Stimulated activated CD8-positive, alpha-beta memory T cell treated with anti-CD3 and anti-CD28 coated beads, Interleukin-4, amount 100 ng/mL, for 4 hours (primary cell): ENCODE measurements at places on chromosomes 12 and 14.

DNA sequence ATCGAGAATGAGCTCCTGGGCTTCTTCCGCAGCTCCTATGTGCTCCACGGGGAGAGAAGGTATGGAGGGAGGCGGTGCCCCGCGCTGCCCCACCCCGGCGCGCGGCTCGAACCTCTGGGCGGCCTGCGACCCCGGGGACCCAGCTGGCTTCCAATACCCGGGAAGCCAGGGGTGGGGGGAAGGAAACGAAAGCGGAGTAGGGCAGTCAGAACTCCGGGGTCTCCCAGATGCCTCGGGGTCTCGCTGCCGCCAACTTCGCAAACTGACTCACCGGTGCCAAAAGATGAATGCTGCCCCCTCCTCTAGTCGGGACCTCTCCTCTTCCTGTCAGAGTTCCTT lies 1.3 kb downstream of the TRHDE start:
- no peak for DNase-seq

GRCh38 chr14:88181072-88181471 lies 142.0 kb downstream of the KCNK10 start:
- no peak for DNase-seq

GRCh38 chr14:61266436-61266835 lies 14.7 kb downstream of the TMEM30B start:
- DNase-seq: no peak

- no peak for DNase-seq
These were observed 60.3 kb downstream of the MED13L start for GRCh38 chr12:116217045-116217735.

DNA sequence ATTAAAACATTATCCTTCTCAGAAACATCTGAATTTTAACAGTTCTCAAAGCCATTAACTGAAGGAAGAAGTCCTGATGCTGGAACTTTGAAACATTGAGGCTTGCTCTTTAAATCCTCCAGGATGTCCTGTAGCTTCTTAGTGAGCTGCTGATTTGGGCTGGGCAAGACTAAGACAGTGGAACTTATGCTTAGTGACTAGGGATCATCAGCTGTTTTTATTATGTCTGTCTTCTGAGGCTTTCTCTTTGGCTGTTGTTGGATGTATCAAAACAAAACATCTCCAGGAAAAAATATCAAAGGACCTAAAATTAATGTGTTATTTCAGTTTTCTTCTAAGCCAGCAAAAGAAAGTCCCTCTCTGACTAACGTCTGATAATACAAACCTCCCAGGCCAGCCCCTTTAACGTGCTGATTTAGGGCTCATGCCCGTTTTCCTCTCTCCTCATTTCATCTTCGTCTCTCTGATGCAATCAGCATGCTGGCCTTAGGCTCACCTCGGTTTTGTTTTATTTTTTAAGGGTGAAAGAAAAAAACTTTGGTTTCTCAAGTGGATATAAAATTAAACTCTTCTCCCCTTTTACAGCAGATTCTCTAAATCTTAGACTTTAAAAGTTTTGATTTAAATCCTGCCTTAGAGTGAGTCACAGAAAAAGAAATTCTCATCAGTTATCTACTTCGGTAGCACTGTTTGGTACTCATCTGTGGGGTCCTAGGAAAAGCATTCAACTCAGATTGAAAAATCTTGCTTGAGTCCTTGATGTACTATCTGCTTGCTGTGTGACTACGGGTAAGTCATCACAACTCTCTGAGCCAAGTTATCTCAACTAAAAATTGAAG lies 106.2 kb upstream of the CCDC91 start:
- no peak for DNase-seq

DNA sequence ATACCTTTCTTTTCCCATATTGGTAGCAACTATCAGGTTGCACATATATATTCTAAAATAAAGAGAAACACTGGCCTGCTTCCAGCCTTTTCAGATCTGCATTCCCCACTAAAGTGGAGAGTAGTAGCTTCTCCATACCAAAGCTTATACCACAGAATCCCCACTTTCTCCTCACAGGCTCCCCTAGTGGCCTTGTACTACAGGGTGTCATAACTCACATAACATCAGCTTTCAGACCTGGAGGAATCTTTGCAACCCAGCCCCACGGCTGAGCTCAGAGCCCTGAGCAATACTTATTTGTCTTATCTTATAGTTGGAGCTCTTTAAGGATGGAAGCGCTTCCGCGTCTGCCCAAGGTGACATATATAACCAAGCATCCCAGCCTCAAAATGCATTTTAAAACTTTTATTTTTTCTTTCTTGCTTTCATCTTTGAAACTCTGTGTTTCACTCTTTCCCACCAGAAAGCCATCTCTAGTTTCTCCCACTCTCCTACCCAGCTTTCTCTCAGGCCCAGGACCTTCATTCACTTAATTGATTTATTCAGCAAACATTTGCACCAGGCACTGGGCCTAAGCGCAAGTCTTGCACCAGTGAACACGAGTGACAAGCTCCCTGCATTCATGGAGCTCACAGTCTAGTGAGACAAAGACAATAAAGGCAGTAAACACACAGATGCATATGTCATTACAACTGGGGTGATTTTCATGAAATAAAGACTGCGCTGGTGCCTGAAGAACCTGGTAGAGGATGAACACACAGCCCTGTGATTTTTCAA lies 254.7 kb downstream of the IPO8 start:
- DNase-seq: no peak

GRCh38 chr14:32331206-32331605 lies 2.1 kb downstream of the AKAP6 start:
- no peak for DNase-seq

GRCh38 chr12:58424735-58425392 lies 483.5 kb downstream of the ATP23 start:
- no peak for DNase-seq

DNA sequence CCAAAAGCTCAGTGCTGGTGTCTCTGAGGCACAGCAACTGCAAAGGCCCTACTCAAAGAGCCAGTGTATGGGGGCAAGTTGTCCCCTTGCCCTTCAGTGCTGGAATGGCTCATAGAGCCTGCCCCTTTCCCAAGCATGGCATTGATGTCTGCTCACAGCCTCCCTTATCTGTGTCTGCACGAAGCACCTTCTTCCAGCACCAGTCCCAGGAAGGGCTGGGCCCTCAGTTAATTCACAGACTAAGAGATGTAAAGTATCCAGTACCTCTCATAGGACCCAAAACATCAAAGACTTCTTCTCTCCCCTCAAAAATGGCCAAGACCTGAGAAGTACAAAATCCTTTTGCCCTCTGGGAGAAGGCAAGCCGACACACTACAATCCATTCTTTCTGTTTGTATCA lies 1.6 kb upstream of the CMAS start:
- no peak for DNase-seq

- DNase-seq: no peak
These were observed 96.9 kb downstream of the SLC15A4 start for GRCh38 chr12:128726886-128727285.

- no peak for DNase-seq
These were observed 3.4 kb downstream of the KANSL2 start for GRCh38 chr12:48678551-48679185.

GRCh38 chr12:5232826-5233500 lies 189.3 kb downstream of the KCNA5 start:
- DNase-seq: no peak

DNA sequence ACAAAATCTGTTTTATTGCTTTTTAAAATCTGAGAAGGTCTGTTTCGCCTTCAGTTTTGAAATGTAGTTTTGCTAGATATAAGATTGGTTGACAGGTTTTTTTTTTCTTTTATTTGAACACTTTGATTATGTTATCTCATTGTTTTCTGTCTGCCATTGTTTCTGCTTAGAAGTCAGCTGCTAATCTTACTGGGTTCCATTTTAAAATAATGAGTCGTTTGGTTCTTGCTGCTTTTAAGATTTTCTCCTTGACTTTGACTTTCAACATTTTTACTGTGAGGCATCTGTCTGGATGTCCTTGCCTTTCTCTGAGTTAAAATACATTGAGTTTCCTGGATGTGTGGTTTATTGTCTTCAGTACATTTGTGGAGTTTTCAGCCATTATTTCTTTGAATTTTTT lies 56.7 kb downstream of the ADIPOR2 start:
- DNase-seq: no peak
